Activated T-cell treated with anti-CD3 and anti-CD28 coated beads, Interleukin-2, amount 50 U/mL, for 24 hours (primary cell): ENCODE measurements at places on chromosomes 6 and 20.

- no peak for DNase-seq
Observed at GRCh38 chr6:53640361-53640760, 25.2 kb downstream of the KLHL31 start.

GRCh38 chr6:4017058-4017739, 61.7 kb downstream of the FAM217A start:
- DNase-seq, result no peak

GRCh38 chr20:49851991-49852390, 39.4 kb downstream of the SLC9A8 start:
- no peak for DNase-seq

DNA sequence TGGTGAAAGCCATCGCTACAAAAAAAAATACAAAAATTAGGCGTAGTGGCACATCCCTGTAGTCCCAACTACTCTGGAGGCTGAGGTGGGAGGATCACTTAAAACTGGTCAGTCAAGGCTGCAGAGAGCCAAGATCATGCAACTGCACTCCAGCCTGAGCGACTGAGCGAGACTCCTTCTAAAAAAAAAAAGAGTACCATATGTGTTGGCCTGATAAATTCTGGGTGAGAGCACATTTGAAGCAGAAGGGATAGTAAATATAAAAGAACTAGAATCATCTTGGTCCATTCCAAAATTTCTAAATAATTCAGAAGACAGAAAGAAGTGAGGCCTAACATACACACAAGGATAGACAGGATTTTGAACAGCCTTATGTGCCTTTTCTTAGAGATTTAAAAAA, 2.2 kb downstream of the IBTK start:
- no peak for DNase-seq

DNA sequence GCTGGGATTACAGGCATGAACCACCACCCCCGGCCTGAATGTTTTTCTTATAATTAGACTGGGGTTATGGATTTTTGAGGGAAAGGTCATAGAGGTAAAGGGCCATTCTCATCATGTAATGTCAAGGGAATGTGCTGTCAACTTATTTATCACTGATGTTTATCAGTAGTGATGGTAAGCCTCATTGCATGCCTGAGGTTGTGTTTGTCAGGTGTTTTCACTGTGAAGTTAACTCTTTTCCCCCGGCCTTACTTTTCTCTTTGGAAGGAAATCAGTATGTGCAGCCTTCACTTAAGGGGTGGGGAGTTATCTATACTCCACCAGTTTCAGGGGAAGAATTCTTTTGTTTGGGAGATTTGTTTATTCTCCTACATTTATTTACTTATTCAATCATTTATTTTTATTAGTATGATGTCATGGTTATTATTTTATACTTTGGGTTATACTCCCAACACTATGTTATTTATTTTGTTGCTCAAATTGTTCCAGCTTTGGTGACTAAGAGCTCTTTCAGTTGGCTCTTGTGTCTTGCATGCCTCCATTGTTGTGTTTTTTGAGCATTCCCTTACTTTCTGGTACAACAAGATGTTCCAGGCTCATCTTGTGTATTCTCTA, 2.8 kb upstream of the SLC17A5 start:
- DNase-seq, result no peak

DNA sequence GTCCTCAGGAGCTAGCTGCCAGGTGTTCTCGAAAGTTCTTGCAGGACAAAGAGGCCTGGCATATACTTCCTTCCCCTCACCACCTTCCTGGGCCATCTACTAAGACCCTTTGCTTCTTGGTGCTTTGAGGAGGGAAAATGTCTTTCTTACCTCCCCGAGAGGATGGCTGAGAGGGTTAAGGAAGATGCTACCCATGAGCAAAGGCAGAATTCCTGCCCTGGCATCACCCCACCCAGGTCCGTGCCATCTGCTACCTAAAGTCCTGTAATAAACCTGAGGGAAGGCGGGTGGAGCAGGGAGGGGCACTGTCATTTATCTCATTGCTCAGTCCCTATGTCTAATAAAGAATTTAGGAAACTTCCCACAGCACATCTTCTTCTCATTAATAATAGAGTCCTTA, 16.2 kb downstream of the GFOD1 start:
- DNase-seq, result no peak

DNA sequence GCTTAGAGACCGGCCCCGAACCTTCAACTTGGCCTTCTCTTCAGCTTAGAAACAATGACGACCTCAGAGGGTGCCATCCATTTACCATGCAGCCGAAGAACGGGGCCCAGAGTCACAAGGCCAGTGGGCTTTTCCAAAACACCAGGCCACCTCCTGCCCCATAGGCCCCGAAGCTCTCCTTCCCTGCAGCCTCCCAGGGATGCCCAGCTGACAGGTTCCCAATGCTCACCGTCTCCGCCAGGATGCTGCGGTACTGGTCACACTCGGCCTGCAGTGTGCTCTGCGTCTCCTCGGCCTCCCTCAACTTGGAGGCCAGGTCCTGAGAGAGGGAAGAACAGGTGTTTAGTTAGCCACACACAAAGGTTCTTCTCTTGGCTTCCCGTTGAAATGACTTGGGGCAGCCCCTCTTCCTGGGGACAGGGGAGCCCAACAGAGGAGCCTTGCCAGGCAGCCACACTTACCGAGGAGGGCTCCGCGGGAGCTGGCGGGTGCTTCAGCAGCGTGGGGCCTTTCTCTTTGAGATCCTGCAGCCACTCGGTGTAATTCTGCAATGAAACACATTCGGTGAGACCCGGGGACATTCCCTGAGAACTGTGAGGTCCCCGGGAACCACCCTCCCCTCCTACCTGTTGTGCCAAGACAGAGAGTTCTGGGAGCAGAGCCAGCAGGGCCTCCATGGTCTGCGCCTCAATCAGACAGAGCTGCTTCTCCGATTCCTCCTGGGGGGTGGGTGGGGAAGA, 51.5 kb downstream of the DSTN start:
- no peak for DNase-seq

DNA sequence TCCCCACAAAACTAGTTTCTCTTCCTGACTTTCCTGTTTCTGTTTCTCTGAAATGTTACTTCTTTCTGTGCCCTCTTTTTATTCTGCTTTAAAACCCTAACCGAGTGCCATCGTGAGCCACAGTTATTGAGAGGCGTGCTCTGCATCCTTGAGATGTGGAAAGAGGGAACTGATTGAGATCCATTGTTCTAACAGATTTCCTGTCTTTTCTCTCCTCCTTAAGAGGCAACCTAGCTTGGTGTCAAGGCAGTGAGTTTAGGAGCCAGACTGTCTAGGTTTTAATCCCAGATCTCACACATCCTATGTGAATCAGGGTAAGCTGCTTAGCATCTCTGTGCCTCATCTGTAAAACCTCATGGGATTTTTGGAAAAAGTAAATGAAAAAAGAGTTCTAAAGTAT, 57.5 kb downstream of the SNX9 start:
- DNase-seq, result no peak

- DNase-seq, result no peak
Observed at GRCh38 chr6:27966044-27966443, 9.0 kb downstream of the OR2B6 start.

DNA sequence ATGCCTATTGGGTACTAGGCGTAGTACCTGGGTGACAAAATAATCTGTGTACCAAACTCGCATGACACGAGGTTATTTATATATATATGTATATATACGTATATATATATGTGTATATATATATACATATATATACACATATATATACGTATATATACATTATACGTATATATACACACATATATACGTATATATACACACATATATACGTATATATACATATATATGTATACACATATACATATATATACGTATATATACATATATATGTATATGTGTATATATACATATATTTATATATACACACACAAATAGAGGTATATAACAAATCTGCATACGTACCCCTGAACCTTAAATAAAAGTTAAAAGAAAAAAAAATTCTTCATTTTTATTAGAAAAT, 103.2 kb downstream of the ZDHHC14 start:
- no peak for DNase-seq

DNA sequence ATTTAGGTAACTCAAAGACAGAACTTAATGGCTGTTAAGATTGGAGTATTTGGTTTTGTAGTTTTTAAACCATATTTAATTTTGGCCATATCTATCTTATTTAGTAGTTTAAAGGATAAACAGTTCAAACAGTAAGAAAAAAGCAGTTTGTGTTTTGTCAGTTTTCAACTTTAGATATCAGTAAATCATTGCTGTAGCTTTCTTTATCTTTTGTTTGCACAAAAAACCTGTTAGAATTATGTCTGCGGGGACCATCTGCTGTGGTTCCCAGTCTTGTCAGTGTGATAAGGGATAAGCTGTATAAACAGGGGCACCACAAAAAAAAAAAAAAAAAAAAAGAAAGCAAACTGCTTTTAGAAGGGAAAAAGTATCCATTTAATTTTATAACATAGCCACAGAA, 40.9 kb downstream of the CDKAL1 start:
- DNase-seq, result no peak

GRCh38 chr20:50873585-50873984, 57.7 kb downstream of the ADNP start:
- DNase-seq, result no peak

- no peak for DNase-seq
Observed at GRCh38 chr6:95292011-95292410, 285.3 kb upstream of the MANEA start.

GRCh38 chr20:50055524-50056083, 57.3 kb downstream of the UBE2V1 start:
- DNase-seq, result no peak

DNA sequence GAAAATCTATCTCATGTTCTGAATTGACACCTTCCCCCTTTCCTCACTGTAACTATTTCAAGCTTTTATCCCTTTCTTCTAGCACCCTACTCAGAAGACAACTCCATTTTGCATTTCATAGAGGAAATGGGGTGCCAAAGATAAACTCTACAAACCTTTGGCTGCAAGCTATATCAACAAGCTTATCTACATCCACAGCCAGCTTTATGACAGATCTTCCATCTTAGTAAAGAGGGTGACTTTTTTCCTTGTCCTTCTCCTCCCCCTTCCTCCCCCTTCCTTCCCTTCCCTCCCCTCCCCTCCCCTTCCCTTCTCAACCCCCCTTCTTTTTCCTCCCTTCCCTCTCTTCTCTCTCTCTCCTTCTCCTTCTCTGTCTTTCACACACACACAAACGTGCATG, 58.0 kb upstream of the OLIG3 start:
- DNase-seq, result no peak

- DNase-seq, result no peak
Observed at GRCh38 chr6:160088784-160089533, 32.7 kb upstream of the SLC22A1 start.

GRCh38 chr20:34362502-34363061, 491 bp upstream of the ITCH start:
- no peak for DNase-seq

- no peak for DNase-seq
Observed at GRCh38 chr6:138569970-138570724, 70.9 kb upstream of the NHSL1 start.

DNA sequence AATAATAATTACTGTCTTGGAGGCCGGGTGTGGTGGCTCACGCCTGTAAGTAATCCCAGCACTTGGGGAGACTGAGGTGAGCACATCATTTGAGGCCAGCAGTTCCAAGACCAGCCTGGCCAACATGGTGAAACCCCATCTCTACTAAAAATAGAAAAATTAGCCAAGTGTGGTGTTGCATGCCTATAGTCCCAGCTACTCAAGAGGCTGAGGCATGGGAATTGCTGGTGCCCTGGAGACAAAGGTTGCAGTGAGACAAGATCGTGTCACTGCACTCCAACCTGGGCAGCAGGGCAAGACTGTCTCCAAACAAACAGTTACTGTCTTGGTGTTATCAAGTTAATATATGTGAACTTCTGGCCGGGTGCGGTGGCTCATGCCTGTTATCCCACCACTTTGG, 4.9 kb downstream of the RRP36 start:
- no peak for DNase-seq

DNA sequence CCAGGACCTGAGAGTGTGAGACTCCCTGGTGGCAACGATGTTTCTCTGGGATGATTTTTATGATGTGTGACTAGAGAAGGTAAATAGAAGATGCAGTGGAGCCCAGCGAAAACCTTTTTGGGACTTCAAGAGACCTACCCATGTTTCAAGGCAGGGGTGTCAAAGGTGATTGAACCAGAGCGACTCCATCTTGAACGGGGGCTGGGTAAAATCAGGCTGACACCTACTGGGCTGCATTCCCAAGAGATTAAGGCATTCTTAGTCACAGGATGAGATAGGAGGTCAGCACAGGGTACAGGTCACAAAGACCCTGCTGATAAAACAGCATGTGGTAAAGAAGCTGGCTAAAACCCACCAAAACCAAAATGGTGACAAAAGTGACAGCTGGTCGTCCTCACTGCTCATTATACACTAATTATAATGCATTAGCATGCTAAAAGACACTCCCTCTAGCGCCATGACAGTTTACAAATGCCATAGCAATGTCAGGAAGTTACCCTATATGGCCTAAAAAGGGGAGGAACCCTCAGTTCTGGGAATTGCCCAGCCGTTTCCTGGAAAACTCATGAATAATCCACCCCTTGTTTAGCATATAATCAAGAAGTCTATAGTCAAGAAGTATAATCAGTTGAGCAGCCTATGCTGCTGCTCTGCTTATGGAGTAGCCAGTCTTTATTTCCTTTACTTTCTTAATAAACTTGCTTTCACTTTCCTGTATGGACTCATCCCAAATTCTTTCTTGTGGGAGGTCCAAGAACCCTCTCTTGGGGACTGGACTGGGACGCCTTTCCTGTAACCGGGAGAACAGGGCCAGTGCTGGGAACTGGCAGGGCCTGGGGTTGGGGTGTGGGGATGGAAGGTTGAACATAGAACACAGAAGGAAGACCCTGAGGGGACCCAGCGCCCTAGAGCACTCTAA, 526.4 kb downstream of the QKI start:
- DNase-seq, result no peak

- no peak for DNase-seq
Observed at GRCh38 chr6:151808371-151809241, 1.1 kb downstream of the ESR1 start.

GRCh38 chr6:129189266-129189665, 306.3 kb downstream of the LAMA2 start:
- no peak for DNase-seq

GRCh38 chr6:131062241-131063027, 611 bp downstream of the EPB41L2 start:
- peak; percentile 47 for DNase-seq

GRCh38 chr6:39515471-39515870, 193.0 kb upstream of the KCNK16 start:
- no peak for DNase-seq

GRCh38 chr6:137882225-137882961, 15.3 kb downstream of the TNFAIP3 start:
- no peak for DNase-seq

DNA sequence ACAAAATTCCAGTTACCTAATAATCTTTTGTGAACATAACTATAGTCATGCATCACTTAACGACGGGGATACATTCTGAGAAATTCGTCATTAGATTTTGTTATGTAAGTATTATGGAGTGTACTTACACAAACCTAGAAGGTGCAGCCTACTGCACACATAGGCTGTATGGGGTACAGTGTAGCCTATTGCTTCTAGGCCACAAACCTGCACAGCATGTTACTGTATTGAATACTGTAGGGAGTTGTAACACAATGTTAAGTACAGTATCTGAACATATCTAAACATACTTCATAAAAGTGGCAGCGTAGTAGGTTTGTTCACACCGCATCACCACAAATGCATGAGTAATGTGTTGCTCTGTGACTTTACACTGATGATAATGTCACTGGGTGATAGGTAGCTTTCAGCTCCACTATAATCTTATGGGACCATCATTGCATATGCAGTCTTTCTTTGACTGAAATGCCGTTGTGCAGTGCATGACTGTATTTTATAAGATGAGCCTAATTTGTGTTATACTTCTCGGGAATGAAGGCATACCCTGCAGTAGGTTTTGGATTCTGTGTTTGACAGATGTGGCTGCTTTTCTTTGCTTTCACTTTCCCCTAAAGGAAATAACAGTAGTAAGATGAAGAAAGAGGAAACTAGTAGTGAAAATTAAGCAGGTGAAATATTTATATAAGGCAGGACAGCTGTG, 365.6 kb downstream of the FARS2 start:
- DNase-seq, result no peak
